ENCODE measurements at places on chromosomes 7 and 10. TPM values are rescaled to one million over a fixed set of nuclear protein-coding genes. Genes with fewer than 3 reads are reported as not detected.

ASB10 gene
- total RNA-seq: not detected

SH2D4B gene
- total RNA-seq: 0.23 TPM

SPDYE2 gene
- total RNA-seq: not detected

PIP4K2A gene
- total RNA-seq: 101 TPM

TUBAL3 gene
- 0.14 TPM for total RNA-seq

GIMAP6 gene
- 35.8 TPM for total RNA-seq

OR2A7 gene
- total RNA-seq: 2.1 TPM

SMKR1 gene
- total RNA-seq: 6.1 TPM

WEE2 gene
- total RNA-seq: not detected

RGS10 gene
- 137 TPM for total RNA-seq

MOGAT3 gene
- not detected for total RNA-seq

H2BK1 gene
- total RNA-seq: 0.83 TPM

DTX2 gene
- total RNA-seq: 23.7 TPM

- DNase-seq: no peak
- H3K27me3 ChIP-seq: no peaks in the 10 kb centered on the region
- H3K36me3 ChIP-seq: peaks cover 41% of the 10 kb centered on the region
- peak overlapping the region; percentile 99 for H3K4me3 ChIP-seq
- H3K27ac ChIP-seq: peak overlapping the region; percentile 83
Observed at GRCh38 chr7:127654404-127655394, 2.7 kb downstream of the SND1 start.

GRCh38 chr10:77801474-77802161 lies 124.9 kb downstream of the DLG5 start:
- H3K27ac ChIP-seq: peak overlapping the region; percentile 81
- H3K36me3 ChIP-seq: peaks cover 18% of the 10 kb centered on the region
- H3K4me3 ChIP-seq: peak overlapping the region; percentile 59
- no peaks in the 10 kb centered on the region for H3K27me3 ChIP-seq
- DNase-seq: peak; percentile 86

GRCh38 chr10:84412482-84412881 lies 84.1 kb downstream of the CCSER2 start:
- H3K27me3 ChIP-seq: no peaks in the 10 kb centered on the region
- no peak for DNase-seq
- no peak overlapping the region for H3K4me3 ChIP-seq
- H3K27ac ChIP-seq: no peak overlapping the region

- H3K27ac ChIP-seq: no peak overlapping the region
- peaks cover 3% of the 10 kb centered on the region for H3K4me1 ChIP-seq
- H3K36me3 ChIP-seq: peaks cover 4% of the 10 kb centered on the region
- H3K4me3 ChIP-seq: no peak overlapping the region
Observed at GRCh38 chr10:110192552-110192951, 14.9 kb upstream of the MXI1 start.

DNA sequence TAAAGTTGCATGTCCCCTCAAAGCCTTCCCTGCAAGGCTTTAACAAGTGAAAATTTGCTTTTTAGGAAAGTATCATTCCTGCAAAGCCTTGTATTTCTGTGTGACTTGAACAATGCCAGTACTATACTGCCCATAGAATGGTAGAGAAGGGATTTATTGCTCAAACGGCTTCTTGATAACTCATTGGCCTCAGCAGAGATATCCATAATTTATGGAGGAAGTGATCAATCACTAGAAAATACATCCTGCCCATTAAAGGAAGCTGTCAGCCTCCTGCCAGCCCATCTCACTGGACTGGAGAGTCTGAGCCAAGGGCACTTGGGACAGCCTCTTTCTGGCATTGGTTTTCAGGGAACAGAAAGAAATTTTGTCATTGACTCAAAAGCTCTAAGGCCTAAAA lies 152.6 kb downstream of the XPNPEP1 start:
- no peaks in the 10 kb centered on the region for H3K27me3 ChIP-seq
- no peak overlapping the region for H3K27ac ChIP-seq
- no peaks in the 10 kb centered on the region for H3K36me3 ChIP-seq

DNA sequence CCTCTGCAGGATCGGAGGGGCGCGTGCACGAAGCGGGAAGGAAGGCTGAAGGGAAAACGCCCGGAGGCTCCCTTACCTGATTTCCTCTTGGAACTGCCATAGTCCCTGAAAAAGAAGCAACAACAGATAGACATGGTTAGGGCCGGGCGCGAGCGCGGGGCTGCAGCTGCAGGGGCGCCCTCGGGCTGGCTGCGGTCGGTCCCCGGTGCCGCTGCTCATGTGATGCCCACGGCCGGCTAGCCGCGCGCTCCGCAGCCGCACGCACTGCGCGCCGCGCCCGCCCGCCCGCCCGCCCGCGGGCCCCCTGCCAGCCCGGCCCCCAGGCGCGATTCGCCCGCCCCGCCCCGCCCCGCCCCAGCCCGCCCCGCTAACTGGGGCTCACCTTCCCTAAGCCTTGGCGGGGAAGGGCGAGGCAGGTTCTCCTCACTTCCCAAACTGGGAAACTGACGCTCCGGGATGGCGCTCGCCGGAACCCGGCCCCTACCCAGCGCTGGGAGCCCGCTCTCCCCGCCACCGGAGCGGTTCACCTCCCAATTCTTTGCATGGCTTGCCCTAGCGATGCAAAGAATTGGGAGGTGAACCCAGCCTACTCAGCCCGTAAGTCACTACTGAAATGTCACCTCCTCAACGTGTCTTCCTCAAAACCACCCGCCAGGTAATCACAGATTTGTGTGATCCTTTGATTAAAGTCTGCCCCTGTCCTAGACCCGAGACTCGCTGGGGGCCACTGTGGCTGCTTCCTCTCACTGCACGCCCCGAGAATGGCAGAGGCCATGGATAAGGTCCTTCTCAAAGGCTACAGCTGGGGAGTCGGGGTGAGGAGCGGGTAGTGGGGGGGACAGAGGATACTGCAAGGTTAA lies 162.2 kb downstream of the SH3PXD2A start:
- DNase-seq: peak; percentile 80
- no peaks in the 10 kb centered on the region for H3K36me3 ChIP-seq
- H3K27me3 ChIP-seq: peaks cover 6% of the 10 kb centered on the region

DNA sequence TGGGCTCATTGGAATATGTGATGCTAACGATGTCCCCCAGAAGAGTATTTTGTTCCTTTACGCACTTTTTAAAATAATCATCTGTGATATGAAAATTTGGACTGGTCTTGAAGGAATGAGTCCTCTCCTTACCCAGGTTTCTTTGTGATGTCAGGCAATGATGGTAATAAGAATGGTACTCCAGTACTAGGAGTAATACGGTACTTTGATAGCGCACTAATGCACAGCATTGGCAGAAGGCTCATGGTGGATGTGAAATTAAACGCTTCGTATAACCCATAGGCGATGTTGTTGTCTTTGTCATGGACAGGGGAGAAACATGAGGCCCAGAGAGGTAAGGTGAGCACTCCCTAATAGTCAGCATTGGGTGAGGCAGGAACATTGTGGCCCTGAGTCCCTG lies 125.4 kb downstream of the DPP6 start:
- H3K27ac ChIP-seq: no peak overlapping the region
- no peaks in the 10 kb centered on the region for H3K4me1 ChIP-seq
- no peak overlapping the region for H3K4me3 ChIP-seq
- DNase-seq: no peak
- no peaks in the 10 kb centered on the region for H3K36me3 ChIP-seq
- H3K27me3 ChIP-seq: no peaks in the 10 kb centered on the region

DNA sequence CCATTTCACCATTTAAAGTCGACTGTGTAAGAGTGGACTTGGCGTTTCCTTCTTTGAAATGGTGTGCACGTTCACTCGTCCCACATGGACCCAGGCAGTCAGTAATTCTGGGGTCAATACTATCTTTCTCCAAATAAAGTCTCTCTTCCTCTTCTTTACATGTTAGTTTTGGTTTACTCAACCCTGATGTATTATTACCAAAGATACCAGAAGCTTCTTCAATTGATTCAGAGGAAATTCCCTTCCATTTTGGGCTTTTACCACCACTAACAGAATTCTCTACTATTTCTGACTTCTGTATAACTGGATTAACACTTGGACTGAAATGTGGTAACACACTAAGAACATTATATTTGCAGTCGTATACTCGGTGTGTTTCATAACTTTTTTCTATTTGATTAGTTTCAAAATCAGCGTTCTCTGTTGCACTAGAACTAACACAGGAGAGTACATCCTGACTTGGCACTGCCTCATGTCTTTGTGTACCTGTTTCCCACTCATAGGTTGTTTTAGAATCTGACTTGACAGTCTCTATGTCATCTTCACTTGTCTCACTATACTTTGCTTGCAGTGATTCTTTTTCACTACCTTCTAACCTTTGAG lies 60.8 kb downstream of the LARP4B start:
- H3K36me3 ChIP-seq: peaks cover 48% of the 10 kb centered on the region
- H3K27me3 ChIP-seq: no peaks in the 10 kb centered on the region
- H3K4me3 ChIP-seq: no peak overlapping the region
- peak overlapping the region; percentile 57 for H3K27ac ChIP-seq
- H3K4me1 ChIP-seq: peaks cover 39% of the 10 kb centered on the region
- no peak for DNase-seq

DNA sequence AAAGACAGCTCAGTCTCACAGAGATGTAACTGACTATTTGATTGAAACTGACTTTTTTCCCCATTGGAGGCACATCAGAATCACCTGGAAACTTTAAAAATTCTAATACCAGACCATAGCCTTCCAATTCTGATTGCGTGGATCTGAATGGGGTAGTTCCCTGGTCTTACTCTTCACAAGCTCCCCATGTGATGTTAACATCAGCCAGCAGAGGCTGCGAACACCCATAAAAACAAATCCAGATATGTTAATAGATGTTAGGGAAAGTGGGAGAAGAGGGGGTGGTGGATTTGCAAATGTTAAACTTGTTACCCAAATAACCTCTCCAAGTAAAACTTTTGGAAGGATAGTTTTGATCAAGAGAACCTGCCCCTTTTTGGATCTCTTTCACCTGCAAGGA lies 1133.4 kb downstream of the CNTNAP2 start:
- H3K27ac ChIP-seq: no peak overlapping the region
- H3K27me3 ChIP-seq: no peaks in the 10 kb centered on the region
- no peak for DNase-seq
- no peak overlapping the region for H3K4me3 ChIP-seq
- H3K4me1 ChIP-seq: no peaks in the 10 kb centered on the region

- no peaks in the 10 kb centered on the region for H3K27me3 ChIP-seq
- no peak for DNase-seq
- H3K4me1 ChIP-seq: no peaks in the 10 kb centered on the region
- peaks cover 42% of the 10 kb centered on the region for H3K36me3 ChIP-seq
- no peak overlapping the region for H3K4me3 ChIP-seq
Observed at GRCh38 chr10:132708441-132708840, 77.5 kb downstream of the NKX6-2 start.

DNA sequence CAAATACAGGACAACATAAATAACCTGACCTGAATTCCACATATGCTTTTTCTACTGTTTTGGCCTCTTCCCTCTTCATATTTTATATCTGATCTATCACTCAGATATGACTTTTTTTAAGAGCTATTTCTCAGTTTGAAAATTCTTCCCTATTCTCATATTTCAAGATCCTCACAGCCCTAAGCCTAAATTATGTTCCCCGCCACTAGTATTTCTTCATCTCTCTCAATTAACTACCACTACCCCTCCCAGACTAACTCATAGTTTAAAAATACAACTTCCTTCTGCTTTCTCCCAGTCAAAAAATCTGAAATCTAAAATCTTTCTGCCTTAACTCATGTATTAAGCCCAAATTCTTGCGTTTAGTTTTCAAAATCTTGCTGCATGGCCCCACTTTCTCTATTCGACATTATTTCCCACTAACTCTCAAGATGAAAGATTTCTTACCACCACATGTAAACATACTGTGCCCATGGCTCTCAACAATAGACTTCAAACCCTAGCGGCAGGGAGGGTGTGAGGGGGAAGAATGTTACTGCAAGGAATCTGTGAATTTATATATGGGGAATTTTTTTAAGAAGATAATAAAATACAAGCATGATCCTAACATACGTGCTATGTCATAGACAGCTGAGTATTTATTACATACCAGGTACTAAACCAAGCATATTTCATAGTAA lies 64.6 kb downstream of the TFEC start:
- H3K36me3 ChIP-seq: no peaks in the 10 kb centered on the region
- no peak overlapping the region for H3K27ac ChIP-seq
- no peak for DNase-seq
- no peaks in the 10 kb centered on the region for H3K4me1 ChIP-seq
- no peak overlapping the region for H3K4me3 ChIP-seq
- no peaks in the 10 kb centered on the region for H3K27me3 ChIP-seq

DNA sequence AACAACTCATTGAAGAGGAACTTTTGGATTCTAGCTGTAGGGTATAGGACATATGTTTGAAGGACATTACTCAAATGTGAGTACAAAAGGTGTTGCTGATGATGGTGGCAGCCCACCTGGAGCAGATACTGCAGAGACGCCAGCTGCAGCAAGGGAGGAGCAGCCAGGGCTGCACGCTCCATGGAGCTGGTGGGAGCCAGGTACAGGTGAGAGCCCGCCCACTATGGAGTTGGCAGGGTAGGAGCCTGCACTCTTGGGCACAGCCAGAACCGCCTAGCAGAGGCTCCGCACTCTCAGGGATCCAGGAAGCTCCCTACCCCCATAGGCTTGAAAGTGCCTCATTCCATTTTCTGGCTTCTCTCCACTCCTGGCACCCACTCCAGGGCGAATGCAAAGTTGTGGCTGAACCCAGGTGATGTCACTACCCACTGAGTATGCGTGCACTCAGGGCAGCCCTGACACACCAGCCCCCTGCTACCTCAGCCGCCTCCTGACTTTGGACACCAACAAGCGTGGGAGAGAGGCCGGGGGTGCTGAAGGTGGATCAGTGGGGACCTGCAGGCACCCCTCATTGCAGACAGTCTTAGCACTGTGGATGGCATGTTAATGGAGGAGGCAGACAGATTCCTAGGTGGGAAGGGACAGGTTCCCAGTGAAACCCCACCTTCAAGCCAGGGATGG lies 761.1 kb downstream of the IPMK start:
- no peaks in the 10 kb centered on the region for H3K36me3 ChIP-seq
- no peak overlapping the region for H3K27ac ChIP-seq
- H3K4me1 ChIP-seq: no peaks in the 10 kb centered on the region
- no peak for DNase-seq
- no peak overlapping the region for H3K4me3 ChIP-seq

GRCh38 chr7:932651-932975 lies 21.9 kb downstream of the ADAP1 start:
- H3K36me3 ChIP-seq: peaks cover 25% of the 10 kb centered on the region
- no peaks in the 10 kb centered on the region for H3K27me3 ChIP-seq
- no peak for DNase-seq
- H3K27ac ChIP-seq: no peak overlapping the region
- no peak overlapping the region for H3K4me3 ChIP-seq

DNA sequence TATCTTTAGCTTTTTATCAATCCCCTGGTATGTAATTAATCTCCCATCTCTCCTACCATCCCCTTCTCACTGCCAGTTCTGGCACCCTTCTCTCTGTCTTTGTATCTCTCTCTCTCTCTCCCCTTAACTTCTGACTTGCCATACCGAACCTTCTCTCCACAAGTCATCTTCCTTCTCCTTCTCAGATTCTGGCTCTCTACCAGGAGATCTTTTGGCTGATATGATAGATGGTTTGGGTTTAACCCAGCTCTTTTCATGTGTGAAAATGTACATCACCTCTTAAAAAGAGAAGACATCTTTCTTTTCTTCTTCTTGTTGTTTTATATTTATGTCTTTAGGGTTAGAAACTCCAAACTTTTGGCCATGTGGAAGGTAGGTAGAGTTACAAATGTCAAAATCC lies 196.7 kb downstream of the HGF start:
- H3K4me1 ChIP-seq: no peaks in the 10 kb centered on the region
- no peak overlapping the region for H3K27ac ChIP-seq
- DNase-seq: no peak
- no peaks in the 10 kb centered on the region for H3K36me3 ChIP-seq
- H3K27me3 ChIP-seq: no peaks in the 10 kb centered on the region

- H3K27me3 ChIP-seq: no peaks in the 10 kb centered on the region
- DNase-seq: no peak
- no peaks in the 10 kb centered on the region for H3K36me3 ChIP-seq
- no peaks in the 10 kb centered on the region for H3K4me1 ChIP-seq
- H3K27ac ChIP-seq: no peak overlapping the region
Observed at GRCh38 chr7:13879994-13880686, 109.3 kb downstream of the ETV1 start.

Measured in activated CD4-positive, alpha-beta T cell treated with anti-CD3 and anti-CD28 coated beads, Interleukin-2, amount 10 ng/mL, durations not matched to agents 24 days and 14 days (primary cell).